Neural progenitor cell (in vitro differentiated cells): ENCODE measurements at places on chromosomes 1 and 21. TPM values are rescaled to one million over a fixed set of nuclear protein-coding genes. Genes with fewer than 3 reads are reported as not detected.

GPR25 gene
- not detected in 2 replicates for total RNA-seq

C1orf94 gene
- 0.19 and 0.37 TPM in 2 replicates for total RNA-seq

LIPI gene
- total RNA-seq: not detected in 2 replicates

DNA sequence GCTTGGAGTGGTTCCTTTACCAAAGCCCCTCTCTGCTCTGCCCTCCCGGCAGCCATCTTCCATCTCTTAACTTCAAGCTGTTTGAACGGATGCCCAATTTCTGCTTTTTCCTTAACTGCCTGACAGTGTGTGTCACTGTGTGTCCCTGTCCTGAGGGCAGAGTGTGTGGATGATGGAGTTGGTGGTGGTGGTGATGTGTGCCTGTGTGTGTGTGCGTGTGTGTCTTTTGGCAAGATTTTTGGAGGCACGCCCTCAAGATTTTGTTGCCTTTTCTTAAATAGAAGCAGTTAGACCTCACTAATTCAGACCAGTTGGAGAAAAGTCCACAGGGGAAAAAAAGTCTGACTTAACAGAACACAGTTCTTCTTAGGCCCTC, 30.3 kb downstream of the SERTAD4 start:
- DNase-seq: no peak

GRCh38 chr1:246815693-246816270, 91.6 kb downstream of the SCCPDH start:
- DNase-seq: no peak

DNA sequence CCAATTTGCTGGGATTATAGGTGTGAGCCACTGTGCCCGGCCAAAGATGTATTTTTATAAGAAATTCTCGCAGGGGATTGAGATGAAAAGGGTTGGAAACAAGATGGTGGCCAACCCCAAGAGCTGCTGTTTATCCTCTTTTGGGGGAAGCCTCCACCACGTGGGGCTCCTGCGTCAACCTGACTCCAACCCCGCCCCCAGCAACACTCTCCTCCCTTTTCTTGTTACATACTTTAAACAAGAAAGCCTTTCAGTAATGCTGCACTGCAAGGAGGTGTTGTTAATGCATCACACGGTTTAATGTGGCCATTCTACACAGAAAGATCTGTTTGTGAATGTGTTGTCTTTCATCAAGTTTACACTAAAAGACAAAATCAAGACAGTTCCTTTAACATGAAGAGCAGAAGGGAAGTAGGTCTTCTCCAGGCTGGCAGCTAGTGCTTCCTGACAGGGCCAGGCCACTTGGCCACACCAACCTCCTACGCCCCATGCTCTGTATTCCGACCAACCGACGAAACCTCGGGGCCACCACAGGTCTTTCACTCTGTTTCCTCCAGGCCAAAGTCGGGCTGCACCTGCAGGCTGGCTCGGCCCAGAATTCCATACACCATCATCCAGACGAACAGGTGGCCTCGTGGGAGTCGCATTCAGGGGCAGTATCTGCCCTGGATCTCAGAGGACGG, 25.9 kb downstream of the C2CD2 start:
- no peak for DNase-seq

GRCh38 chr1:107803579-107803978, 161.4 kb downstream of the VAV3 start:
- DNase-seq: no peak
